ENCODE measurements at places on chromosomes 7 and 10. TPM values are rescaled to one million over a fixed set of nuclear protein-coding genes. Genes with fewer than 3 reads are reported as not detected.

Gene ZNF488
- 10.6 TPM for total RNA-seq

Gene TAS2R3
- not detected for total RNA-seq

Gene GIMAP4
- total RNA-seq = not detected

Gene INSYN2A
- total RNA-seq = 2.0 TPM

Gene CAV2
- 168 TPM for total RNA-seq

Gene CLDN12
- total RNA-seq = 37.5 TPM

Gene NAT16
- 0.12 TPM for total RNA-seq

Gene STOX1
- 0.73 TPM for total RNA-seq

Gene MMD2
- total RNA-seq = not detected

Gene CFAP46
- total RNA-seq = 1.8 TPM

Gene C1QL3
- total RNA-seq = 0.05 TPM

Gene AKR1C8
- total RNA-seq = 0.07 TPM

Gene CYP3A4
- total RNA-seq = 0.05 TPM

Gene AIFM2
- 33.7 TPM for total RNA-seq

Gene NUTM2E
- 0.26 TPM for total RNA-seq
